Fibroblast of villous mesenchyme (primary cell): ENCODE measurements at places on chromosomes 6 and 20.

GRCh38 chr6:84731401-84731800, 33.0 kb downstream of the TBX18 start:
- peak; percentile 64 for DNase-seq

- no peak for DNase-seq
Measured at GRCh38 chr20:46552460-46553420, 2.3 kb upstream of the OCSTAMP start.

DNA sequence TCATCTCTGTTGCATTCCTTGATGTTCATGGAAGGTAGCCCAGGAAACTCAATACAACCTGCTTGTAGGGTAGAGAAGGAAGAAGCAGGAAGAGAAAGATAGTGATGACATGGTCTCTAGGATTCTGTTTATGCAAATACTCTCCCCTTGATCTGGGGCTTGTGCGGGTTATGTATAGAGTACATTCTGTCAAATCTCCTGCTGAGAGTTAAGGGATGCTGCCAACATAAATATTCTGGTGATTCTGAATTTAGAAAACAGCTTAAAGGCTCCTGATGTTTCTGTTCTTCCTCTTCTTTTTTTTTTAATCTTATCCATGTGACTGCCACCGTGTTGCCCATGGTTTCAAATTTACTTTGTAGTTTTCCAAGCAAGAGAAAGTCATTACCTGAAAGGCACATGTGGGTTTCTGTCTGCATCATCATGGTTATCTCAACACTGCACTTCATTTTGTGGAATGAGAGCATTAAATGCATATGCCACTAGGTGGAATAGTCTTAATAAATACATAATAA, 150.6 kb downstream of the RPS12 start:
- DNase-seq: no peak

DNA sequence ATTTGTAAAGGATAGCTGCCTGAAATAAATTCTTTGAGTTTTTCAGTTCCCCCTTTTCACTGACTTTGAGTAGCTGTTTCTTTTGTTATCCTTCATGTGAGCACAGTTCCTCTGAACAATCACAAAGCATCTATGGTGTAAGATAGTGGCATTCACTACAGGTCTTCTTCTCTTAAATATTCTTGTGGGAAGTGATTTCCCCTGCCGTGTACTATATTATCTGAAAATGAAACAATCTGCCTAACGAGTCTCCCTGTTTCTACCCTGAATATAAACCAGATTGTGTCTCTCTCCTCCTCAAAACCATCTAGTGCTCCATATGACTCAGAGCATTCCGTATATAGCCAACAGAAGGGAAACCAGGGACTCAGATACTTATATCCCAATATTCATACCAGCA, 380.1 kb upstream of the SOX4 start:
- DNase-seq: no peak

DNA sequence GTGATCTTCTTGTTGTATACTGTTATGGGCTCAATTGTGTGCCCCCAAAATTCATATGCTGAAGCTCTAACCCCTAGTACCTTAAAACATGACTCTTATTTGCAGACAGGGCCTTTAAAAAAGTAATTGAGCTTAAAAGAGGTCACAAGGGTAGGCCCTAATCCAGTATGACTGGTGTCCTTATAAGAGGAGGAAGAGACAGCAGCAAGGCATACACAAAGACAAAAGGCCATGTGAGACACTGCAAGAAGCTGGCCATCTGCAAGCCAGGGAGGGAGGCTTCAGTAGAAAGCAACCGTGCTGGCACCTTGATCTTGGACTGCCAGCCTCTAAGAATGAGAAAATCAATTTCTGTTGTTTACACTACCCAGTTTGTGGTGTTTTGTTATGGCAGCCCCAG, 8.4 kb downstream of the CAGE1 start:
- no peak for DNase-seq

DNA sequence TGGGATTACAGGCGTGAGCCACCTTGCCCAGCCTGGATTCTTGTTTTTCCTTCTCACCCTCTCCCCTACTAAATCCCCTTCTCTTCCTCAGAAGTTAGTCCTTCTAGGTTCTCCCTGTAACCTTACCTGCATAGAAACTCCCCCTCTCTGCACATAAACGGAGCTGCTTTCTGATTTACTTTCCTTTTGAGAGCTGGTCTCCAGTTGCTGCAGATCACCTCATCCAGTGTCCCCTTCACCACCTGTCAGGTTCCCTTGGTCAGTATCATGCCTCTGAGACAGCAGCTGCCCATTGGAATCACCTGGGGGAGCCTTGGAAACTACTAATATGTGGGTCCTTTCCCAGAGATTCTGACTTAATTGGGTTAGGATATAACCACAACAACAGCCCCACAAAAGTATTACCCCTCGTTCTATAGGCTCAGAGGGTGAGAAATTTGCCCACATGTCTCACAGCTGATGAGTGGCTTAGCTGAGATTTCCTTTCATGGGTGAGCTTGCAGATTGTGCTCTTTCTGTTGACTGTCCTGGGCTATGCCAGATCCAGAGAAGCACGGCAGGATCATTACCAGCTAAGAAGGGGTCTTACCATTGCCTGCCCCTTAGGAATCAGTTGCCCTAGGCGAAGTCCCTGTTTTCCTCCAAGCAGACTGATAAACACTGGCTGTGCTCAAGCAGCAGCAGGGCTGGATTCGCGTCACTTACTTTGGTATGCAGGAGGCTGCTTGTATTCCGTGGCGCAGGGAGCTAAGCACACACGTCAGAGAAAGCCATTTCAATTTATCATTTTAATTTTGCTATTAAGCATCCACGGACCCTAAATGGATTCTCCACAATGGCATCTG, 51.3 kb downstream of the AKAP12 start:
- peak; percentile 95 for DNase-seq

- DNase-seq: no peak
Measured at GRCh38 chr6:168116438-168116974, 37.5 kb upstream of the FRMD1 start.

- DNase-seq: peak; percentile 11
Measured at GRCh38 chr20:1528811-1529210, 28.7 kb downstream of the SIRPD start.

DNA sequence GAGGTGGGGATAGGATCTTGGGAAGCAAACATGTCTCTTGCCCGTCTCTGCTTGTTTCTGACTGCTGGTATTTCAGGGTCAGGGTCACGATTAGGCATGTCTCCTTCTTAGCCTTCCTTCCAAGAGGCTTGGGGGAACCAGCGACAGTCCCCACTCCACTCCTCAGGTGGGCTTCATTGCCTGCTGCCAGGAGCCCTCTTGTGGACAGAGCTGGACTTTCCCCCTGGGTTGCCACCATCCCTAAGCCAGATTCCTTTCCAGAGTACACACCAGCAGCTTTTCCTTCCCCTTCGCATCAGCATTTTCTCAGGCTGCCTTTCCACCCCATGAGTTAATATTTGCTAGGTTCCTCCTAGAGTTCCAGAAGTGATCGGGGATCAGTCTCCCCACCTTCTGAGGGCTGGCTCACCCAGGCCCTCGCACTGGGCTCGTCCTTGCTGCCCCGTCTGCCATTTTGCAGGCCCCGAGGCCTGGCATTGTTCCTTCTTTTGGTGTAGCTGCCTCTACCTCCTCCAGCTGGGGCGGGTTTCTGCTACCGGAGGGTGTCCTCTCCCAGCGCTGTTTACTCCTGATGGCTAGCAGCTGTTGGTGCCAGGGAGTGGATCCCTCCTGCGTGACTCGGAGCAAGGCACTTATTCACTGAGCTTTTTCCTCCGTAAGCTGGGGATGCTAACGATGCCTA, 8.8 kb upstream of the C20orf144 start:
- peak; percentile 68 for DNase-seq

- peak; percentile 86 for DNase-seq
Measured at GRCh38 chr6:128508588-128509296, 11.7 kb downstream of the PTPRK start.

DNA sequence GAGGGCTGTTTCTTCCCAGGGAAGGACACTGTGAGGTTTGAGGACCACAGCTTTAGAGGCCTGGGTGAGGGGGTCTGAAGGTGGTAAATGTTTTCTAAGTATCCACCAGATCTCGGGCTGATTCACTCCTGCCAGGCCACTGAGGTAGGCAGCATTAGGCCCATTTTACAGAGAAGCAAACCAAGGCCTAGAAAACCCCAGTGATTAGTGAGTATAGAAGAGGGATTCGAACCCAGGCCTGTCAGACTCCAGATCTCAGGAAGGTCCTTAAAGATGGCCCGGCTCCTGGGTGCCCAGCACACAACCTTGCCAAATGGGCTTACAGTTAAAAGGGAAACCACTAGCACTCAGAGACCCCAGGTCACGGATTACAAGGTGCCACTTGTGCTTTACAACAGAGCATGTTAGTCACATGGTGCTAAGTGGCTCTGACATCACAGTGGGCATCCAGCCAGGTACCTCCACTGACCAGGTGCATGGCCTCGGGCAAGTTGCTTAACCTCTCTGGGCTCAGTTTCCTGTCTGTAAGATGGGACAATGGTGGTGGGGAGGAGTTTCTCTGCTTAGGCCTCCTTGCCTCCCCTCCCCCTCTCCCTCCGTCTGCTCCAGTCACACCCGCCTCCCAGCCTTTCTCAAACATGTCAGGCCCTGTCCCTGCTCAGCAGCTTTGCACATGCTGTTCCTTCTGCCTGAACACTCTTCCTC, 18.8 kb upstream of the SIRPA start:
- DNase-seq: no peak

GRCh38 chr6:145824344-145824743, 9.7 kb upstream of the FBXO30 start:
- no peak for DNase-seq

DNA sequence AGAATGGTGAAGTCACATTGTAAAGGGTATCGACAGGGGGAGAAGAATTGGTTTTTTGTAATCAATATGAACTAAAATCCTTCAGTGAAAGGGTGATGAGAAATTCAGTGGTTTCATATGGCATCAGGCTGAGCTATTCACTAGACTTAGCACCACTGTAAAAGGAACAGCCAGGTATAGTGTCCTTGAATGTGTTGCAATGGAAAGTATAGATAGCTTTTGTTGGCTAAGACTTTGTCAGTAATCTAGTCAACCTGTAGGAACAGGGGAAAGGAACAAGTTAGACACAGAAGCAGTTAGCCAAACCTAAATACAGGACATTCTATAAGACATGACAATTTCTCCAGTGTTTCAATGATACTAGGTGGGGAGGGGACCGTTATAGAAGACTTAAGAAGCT, 172.6 kb upstream of the MOCS1 start:
- DNase-seq: no peak

DNA sequence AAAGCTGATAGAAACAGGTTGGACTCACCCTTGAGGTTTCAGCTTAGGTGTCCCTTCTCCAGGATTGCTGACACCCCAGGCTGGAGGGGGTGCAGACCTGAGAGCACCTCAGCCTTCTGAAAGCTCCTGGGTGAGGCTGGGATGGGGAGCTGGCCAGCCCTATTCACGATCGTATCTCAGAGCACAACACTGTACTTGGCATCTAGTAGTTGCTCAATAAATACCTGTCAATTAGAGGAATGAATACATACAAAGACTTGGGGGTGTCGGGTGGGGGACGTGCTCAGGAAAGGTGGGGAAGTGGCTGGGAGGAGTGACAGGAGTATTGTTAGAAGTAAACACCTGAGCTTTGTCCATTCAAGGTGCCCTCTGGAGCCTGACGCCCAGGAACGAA, 61.7 kb downstream of the SLC2A10 start:
- no peak for DNase-seq

- DNase-seq: no peak
Measured at GRCh38 chr6:119227377-119227776, 122.2 kb downstream of the MAN1A1 start.

- no peak for DNase-seq
Measured at GRCh38 chr6:138885156-138885819, 89.4 kb downstream of the ECT2L start.

- no peak for DNase-seq
Measured at GRCh38 chr6:107970255-107970654, 12.2 kb upstream of the SEC63 start.

- DNase-seq: no peak
Measured at GRCh38 chr20:60306105-60306504, 347.9 kb downstream of the CDH26 start.

GRCh38 chr20:31913431-31914157, 38.3 kb downstream of the PDRG1 start:
- no peak for DNase-seq

- peak; percentile 56 for DNase-seq
Measured at GRCh38 chr20:4613718-4614620, 107.7 kb upstream of the PRND start.

- DNase-seq: peak; percentile 63
Measured at GRCh38 chr20:25750765-25751696, 54.4 kb upstream of the ZNF337 start.

DNA sequence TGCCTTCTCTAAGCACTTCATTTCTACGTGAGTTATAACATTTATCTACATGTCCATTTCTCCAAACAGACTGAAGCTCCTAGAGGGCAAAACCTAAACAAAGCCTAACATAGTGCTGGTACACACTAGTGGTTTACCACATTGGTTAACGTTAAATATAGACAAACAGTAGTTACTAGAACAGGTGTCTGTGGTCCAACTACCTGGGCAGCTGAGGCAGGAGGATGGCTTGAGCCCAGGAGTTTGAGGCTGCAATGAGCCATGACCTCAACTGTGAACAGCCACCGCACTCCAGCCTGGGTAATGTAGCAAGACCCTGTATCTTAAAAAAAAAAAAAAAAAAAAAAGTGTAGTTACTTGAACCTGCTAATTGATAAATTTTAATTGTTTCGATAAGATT, 26.5 kb downstream of the PTPRK start:
- DNase-seq: no peak

DNA sequence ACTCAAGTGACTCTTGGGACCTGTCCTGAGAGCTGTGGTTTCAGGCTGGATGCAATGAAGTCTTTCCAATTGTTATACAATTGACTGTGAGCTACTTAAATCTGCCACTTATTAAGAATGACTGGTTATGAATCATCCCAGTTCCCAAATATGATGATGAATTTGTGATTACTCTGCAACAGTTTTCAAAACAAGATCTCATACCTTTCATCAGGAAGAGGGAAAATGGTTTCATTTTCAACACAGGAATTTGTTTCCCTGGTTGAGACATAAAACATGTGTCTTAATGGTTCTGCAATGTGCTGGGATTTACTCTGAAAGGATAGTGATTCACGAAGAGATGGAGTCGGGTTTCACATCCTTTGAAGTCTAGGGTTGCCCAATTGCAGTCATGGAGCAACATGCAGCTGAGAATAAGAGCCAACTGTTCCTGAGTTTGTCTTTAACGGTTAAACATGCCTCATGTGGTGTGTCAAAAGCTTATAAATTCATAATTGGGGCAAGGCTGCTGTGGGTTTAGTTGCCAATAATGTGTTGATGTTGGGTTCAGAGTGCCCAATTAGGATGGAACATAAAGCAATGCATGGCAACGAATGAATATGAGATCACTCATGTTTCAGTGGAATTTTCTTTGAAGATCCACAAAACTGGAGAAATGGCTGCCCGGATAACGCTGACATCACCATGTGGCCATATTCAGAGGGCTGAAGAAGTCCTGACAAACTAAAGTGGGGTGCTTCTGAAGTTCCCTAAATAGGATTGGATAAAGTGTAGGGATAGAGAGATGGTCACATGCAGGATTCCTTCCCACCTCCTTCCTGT, 41.0 kb downstream of the CYP24A1 start:
- DNase-seq: peak; percentile 99

DNA sequence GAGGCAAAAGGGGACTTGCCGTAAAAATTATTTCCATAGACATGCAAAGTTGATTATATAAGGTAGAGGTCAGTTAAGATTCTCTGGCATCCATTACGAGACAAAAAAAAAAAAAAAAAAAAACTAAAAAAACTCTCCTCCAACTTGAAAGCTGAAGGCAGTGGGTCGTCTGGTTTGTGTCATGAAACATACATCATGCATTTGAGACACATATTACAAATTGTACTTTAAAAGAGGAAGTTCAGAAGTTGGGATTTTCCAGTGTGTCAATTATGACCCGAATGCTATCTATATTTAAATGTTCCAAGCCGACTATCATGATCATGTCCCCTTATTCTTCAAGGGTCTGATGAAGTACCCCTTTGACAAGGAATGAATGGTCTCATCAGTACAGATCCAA, 125.1 kb downstream of the ZNF217 start:
- DNase-seq: no peak
